ENCODE measurements at places on chromosomes 11 and 22.

DNA sequence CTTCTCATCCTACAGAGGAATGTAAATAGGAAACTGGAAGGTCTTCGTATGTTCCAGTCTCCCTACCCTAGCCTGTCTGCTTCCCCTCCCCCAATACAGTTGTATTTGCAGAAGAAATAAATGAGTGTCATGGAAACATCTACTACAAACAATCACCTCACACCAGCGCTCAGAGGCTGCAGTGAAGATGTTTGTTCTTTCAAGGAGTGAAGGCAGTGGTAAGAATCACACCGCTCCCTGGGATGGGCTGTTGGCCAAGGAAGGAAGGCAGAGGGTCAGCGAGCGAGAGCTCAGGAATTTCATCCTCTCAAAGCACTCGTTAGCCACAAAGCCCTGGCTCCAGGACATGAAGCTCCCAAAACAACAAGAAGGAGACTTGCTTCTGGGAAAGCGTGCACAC, 1.1 kb upstream of the IGSF9B start:
- ATAC-seq = peak; percentile 40

GRCh38 chr22:19062943-19063308, 59.3 kb downstream of the DGCR2 start:
- no peak for ATAC-seq

DNA sequence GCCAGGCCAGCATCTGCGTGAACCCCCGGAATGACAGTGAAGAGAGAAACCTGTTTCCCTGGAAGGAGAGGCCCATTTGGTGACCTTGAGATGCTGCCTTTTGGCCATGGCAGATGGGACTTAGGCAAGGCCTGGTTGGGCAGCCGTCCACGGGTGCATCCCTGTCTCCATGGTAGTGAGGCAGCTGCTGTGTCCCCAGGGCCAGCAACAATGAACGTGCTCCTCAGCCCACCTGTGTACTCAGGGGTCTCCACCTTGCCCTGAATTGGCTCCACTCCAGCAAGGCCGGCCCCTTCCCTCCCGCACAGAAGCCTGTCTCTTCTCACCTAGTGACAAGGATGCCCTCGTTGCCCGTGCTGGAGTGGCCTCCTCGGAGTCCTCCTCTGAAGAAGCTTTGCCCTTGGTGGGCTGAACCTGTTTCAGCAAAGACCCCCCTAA, 441.1 kb downstream of the TBC1D22A start:
- ATAC-seq = no peak

- ATAC-seq = no peak
Observed at GRCh38 chr22:30421695-30422480, 3.7 kb upstream of the MTFP1 start.

DNA sequence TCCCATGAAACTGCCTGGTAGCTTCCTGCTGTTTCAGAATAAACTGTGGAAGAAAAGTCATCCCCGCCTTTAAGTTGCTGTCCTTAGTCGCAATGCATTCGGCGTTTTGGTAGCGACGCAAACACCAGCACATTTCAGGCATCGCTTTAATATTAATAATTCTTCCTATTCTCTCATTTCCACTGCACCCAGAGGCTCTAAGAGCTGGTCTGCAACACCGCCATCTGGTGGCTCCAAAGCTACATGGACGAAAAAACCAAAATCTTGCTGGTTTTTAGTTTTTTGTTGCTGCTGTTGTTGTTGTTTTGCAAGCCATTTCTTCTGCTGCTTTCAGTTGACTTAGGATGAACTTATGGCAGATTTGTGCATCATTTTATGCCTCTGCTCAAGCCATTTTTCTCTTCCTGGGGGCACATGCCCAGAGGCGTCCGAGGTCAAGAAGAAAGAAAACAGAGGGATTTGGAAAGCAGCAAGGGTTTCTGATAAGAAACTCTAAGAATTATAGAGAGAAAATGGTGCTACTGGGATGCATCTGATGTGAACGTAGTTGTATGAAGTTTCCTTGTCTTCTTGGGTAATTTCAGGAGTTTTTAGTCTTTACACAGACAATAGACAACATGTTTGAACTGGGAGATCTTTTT, 345.4 kb upstream of the KIRREL3 start:
- no peak for ATAC-seq

DNA sequence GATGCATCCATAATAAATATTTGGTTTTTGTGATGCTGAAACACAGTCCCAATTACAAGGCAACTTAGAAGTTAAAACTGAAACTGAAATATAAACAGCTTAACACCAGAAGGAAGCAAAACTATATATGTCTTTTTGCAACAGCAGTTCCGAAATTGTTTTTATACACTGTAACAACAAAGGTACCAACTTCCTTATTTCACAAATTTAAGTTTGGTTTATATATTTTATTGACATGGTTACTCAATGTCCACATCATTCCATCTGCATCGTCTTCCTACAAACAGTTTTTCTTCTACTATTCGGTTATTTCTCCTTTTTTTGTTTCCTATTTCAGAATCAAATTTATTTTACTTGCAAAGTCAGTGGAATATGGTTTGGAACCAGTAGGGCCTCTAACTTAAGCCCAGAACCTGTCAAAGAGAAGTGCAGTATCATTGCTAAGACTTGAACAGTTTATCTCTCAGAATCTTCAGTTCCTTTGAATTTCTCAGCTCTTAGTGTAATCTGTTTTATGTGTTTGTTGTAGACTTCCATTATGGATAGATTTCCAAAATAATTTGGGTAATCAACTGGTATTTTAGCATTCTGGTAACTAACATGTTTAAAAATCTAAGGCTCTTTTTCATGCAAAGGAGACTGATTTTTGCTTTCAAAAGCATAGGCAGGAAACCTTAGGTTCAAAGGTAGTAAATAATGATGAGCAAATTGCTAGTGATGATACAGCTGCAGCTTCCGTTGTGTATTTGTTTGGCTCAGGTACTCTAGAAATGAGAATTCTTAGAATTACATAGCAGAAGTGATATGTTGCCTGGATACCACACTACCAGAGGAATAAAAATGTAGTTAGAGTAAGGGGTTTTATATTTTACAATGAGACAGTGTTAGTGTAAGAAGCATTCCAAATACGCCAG, 8.2 kb upstream of the HSPA8 start:
- ATAC-seq = no peak

- ATAC-seq = no peak
Observed at GRCh38 chr11:14027525-14027924, 65.0 kb downstream of the SPON1 start.

DNA sequence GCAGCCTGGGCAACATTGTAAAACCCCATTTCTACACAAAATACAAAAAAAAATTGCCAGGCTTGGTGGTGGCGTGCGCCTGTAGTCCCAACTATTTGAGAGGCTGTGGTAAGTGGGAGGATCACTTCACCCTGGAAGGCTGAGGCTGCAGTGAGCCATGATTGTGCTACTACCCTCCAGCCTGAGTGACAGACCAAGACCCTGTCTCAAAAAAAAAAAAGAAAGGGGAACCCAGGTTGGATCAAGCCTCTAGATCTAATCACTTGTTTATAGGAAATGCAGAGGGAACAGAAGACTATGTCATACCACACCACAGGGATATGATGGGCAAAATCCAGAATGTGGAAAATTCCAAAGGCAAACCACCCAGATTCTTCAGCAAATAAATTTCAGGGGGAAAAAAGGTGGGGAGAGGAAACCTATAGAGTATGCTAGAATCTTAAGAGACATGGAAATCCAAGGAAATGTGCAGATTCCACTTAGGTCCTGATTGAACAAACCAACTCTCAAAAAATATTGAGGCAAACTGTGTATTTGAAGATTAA, 16.5 kb upstream of the MALAT1 start:
- no peak for ATAC-seq

DNA sequence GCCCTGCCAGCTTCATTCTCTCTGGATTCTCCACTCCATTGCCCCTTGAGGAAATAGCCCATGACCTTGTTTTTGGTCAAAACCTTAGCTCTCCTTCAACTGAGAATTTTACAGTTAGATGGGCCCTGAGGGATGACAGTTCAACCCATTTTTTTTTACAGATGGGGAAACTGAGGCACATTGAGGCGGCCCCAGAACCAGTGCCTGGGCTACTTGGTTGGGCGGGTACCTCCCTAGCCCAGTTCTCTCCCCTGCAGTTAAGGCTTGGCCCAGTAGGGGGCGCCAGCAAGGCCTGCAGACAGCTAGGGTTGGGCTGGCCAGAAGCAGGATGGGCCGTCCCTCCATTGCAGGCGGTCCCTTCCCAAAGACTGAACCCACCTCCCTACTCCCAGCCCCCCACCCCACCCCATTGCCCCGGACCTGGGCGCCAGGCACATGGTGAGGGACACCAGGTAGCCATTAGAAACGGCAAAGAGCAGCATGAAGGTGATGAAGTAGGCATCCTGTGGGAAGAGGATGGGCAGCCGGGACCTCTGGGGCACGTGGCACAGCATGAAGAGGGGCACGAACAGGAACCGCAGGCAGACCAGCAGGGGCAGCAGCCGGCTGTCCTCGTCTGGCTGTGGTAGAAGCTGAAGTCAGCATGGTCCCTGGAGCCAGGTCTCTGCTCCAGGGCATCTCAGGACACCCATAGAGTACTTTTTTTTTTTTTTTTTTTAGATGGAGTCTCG, 7.6 kb downstream of the SLC29A2 start:
- ATAC-seq = no peak

- ATAC-seq = no peak
Observed at GRCh38 chr22:45312856-45313255, 3.1 kb downstream of the FAM118A start.

DNA sequence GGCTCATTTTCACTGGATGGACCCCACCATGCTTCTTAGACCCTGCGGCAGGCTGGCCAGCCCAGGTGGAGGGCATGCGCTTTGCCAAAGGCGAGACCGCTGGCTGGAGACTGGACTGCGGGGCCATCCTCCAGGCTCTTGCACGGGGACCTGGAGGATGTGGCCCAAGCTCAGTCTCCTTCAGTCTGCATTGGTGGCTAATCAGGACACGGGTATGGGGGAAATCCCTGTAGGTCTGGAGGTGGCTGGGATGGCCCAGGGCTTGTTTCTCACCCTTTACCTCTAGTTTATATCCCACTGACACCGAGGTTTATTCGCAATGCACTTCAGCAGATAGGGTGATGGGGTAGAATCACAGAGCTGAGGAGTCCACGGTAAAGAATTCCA, 45.0 kb downstream of the BCR start:
- no peak for ATAC-seq

GRCh38 chr11:126190792-126191191, 20.7 kb downstream of the RPUSD4 start:
- no peak for ATAC-seq

DNA sequence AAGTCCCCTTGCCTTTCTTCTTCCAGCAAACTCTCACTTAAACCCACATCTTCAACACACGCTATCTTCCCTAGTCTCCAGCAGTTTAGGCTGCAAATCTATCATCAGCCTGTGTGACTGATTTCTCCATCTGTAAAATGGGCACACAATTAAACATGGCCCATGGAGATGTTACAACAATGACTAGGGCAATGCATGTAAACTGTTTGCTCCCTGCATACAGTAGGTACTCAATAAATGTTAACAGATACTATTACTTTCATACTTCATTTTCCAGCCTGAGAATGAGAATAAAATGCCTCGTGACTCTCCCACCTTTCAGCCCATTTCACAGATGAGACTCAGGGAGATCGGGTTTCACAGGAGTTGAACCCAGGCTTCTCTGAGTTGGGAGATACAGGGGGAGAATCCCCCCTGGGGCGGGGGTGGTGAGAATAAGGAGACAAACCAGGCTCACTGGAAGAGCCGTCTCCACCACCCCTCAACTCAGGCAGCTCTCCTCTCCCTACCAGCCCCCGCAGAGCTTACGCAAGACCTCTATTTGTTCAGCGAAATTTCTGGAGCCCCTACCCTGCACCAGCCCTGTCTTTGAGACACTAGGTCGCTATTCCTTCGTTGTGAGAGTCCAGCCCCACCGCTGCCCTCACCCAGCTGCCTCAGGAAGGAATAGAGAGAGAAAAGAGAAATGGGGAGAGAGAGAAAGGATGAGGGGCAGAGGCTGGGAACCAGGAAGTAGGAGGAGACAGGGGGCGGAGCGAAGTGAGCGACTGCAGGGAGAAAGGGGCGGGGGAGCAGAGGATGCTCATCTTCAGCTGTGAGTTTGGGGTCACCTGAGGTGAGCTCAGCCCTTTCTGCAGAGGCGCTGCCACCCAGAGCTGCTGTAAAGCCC, 42.1 kb upstream of the KLHL35 start:
- peak; percentile 42 for ATAC-seq

DNA sequence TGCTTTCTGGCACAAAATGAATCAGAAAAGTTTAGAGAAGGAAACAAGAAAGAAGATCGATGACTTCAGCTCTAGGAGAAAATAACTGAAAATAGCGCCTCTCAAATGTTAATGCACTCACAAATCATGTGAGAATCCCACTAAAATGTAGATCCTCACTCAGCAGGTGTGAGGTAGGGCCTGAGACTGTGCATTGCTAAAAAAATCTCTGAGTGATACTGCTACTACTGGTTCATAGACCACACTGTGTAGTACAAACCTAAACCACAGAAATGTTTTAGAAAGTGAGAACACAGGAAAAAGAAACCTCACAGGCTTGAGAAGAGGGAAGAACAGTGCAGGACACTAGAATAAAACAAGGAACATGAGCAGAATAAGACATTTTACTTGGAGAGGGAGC, 2.0 kb downstream of the OR8D4 start:
- ATAC-seq = no peak

- ATAC-seq = no peak
Observed at GRCh38 chr22:22187299-22187698, 57.3 kb upstream of the VPREB1 start.

- no peak for ATAC-seq
Observed at GRCh38 chr22:49034836-49035817, 792.5 kb downstream of the BRD1 start.

GRCh38 chr11:62976109-62976508, 8.7 kb downstream of the SLC22A6 start:
- ATAC-seq = no peak
